ENCODE measurements at places on chromosomes 1 and 21.

DNA sequence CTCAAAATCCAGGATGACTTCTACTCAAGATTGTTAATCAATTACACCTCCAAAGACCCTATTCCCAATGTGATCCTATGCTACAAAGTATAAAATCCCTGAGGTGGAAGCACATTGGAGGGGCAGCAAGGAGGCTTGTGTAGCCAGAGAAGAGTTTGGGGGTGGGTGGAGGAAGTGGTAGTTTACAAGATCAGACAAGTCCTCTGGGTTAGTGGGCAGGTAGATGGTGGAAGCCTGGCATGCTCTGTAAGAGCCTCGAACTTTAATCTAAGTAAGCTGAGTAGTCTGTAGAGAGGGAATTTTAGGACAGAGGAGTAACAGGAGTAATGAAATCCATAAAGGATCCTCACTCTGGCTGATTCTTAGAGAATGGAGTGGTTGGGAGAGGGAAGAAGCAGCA is 65.0 kb upstream of the KCTD3 start:
- no peak for DNase-seq
- no peak overlapping the region for H3K27ac ChIP-seq
- H3K36me3 ChIP-seq: no peaks in the 10 kb centered on the region
- no peak overlapping the region for H3K4me3 ChIP-seq
- H3K27me3 ChIP-seq: peaks cover 3% of the 10 kb centered on the region

DNA sequence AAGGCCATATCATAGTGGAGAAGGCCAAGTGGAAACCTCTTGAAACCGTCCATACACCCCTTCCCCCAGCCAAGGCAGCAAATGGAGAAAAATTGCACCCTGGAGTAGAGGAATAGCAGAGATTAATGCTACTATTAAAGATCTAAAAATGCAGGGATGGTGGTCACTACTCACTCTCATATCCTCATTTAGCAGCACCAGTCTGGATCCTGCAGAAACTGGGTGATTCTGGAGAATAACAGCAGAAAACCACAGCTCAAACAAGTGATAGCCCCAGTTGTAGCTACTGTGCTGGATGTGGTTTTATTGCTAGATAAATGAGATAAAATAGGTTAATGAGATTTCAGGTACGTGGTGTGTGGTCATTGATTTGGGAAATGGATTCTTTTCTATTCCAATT is 30.3 kb downstream of the S1PR1 start:
- no peak overlapping the region for H3K4me3 ChIP-seq
- H3K36me3 ChIP-seq: no peaks in the 10 kb centered on the region
- no peak for DNase-seq
- peaks cover 25% of the 10 kb centered on the region for H3K4me1 ChIP-seq
- no peak overlapping the region for H3K27ac ChIP-seq

- H3K27ac ChIP-seq: no peak overlapping the region
- DNase-seq: no peak
- peaks cover 8% of the 10 kb centered on the region for H3K4me1 ChIP-seq
- H3K36me3 ChIP-seq: no peaks in the 10 kb centered on the region
Measured at GRCh38 chr1:65021795-65022194, 55.4 kb upstream of the JAK1 start.

- peaks cover 5% of the 10 kb centered on the region for H3K27me3 ChIP-seq
- H3K4me1 ChIP-seq: peaks cover 16% of the 10 kb centered on the region
- no peak for DNase-seq
- H3K36me3 ChIP-seq: peaks cover 3% of the 10 kb centered on the region
- H3K4me3 ChIP-seq: no peak overlapping the region
- no peak overlapping the region for H3K27ac ChIP-seq
Measured at GRCh38 chr1:230157420-230158390, 90.7 kb downstream of the GALNT2 start.

DNA sequence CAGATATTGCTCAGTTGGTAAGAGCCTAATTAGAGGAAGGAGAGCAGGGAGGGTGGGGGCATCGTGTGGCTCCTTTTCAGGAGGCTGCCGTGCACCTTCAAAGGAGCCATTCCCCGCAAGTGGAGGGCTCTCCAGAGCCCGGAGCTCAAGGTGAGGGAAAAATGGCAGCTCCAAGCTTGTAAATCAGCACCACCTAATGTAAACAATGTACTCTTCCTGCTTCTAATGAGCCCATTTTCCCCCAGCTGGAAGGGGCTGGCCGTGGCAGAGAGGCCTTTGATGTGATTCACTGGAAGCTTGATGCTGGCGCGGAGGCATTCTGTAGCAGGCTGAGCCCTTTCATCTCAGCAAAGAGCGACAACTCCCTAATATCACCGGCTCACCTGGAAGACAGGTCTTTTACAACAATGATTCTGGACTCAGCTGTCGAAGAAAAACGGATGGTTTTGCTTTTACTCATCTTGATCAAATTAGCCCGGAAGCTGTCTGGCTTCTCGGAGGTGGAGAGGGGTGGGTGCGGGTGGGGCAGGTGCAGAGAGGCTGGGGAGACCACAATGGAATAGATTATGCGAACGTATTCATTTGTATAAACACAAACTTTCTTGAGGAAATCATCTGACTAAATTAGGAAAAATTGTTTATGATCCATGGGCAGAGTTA is 112.5 kb downstream of the RRAGC start:
- H3K4me3 ChIP-seq: no peak overlapping the region
- no peaks in the 10 kb centered on the region for H3K27me3 ChIP-seq
- peaks cover 8% of the 10 kb centered on the region for H3K4me1 ChIP-seq
- DNase-seq: no peak
- no peak overlapping the region for H3K27ac ChIP-seq
- peaks cover 5% of the 10 kb centered on the region for H3K36me3 ChIP-seq

- H3K4me3 ChIP-seq: no peak overlapping the region
- H3K27me3 ChIP-seq: peaks cover 3% of the 10 kb centered on the region
- peaks cover 11% of the 10 kb centered on the region for H3K36me3 ChIP-seq
- no peak for DNase-seq
Measured at GRCh38 chr1:59446257-59446901, 149.5 kb downstream of the FGGY start.

- no peaks in the 10 kb centered on the region for H3K36me3 ChIP-seq
- H3K27me3 ChIP-seq: peaks cover 2% of the 10 kb centered on the region
- no peak overlapping the region for H3K4me3 ChIP-seq
- H3K27ac ChIP-seq: no peak overlapping the region
- no peak for DNase-seq
- no peaks in the 10 kb centered on the region for H3K4me1 ChIP-seq
Measured at GRCh38 chr1:228204958-228205357, 2.9 kb upstream of the OBSCN start.

GRCh38 chr1:26858891-26859640 is 3.9 kb upstream of the SFN start:
- H3K27ac ChIP-seq: no peak overlapping the region
- H3K36me3 ChIP-seq: peaks cover 7% of the 10 kb centered on the region
- H3K4me1 ChIP-seq: peaks cover under 1% of the 10 kb centered on the region
- H3K4me3 ChIP-seq: no peak overlapping the region

All from endothelial cell (in vitro differentiated cells).